Caudate nucleus (tissue), 63 donors: ENCODE measurements at places on chromosomes 11 and 22.

GRCh38 chr11:130612291-130612851 lies 163.9 kb downstream of the ADAMTS15 start:
- no peak for DNase-seq

GRCh38 chr11:129704831-129705230 lies 110.8 kb upstream of the TMEM45B start:
- DNase-seq, result no peak

DNA sequence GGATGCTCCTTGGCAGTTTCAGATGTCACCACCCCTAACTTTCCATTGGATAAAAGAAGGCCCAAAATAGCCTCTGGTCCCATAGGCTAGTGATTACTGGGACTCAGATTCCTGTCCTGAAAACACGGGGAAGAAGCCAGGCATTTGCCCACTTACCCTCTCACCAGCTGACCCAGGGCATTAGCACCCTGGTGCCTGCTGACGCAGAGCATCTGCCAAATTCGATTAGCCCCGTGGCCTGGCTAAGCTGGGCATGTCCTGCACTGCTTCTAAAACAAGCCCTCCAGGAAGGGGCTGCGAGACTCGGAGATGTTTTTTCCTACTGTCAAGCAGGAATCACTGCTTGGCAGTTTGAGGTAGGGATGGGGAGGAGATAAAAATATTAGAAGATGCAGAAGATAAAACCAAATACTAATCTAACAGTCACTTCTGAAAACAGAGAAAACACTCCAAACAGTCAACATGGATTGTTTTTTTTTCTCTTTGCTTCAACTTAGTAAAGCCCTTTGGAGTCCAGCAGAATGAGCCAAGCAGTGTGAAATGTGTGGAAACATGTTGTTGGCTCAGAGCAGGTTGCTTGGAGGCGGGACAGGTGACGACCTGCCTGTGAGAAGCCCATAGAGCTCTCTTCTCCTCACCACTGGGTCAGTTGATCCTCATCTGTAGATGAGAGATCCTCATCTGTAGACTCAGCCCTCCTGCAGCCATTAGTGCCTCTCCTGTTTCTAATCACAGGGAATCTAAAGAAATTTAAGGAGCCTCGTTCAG lies 54.0 kb downstream of the BDNF start:
- no peak for DNase-seq

DNA sequence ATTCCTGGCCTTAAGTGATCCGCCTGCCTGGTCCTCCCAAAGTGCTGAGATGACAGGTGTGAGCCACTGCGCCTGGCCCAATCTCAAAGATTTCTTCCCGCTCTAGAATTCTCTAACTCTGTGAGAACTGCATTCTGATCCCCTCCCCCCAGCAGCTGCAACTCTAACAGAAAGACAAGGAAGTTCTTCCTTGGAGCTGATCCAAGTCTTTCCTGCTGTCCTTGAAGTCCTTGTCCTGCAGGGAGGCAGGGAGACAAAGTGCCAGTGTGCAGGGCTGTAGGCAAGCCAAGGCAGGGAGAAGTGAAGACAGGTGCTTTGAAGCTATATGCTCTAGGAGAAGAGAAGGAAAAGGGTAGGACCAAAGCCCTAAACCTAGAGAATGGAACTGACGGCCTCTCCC lies 9.5 kb upstream of the GGA1 start:
- no peak for DNase-seq

GRCh38 chr11:16791191-16791961 lies 52.9 kb downstream of the C11orf58 start:
- DNase-seq, result no peak

DNA sequence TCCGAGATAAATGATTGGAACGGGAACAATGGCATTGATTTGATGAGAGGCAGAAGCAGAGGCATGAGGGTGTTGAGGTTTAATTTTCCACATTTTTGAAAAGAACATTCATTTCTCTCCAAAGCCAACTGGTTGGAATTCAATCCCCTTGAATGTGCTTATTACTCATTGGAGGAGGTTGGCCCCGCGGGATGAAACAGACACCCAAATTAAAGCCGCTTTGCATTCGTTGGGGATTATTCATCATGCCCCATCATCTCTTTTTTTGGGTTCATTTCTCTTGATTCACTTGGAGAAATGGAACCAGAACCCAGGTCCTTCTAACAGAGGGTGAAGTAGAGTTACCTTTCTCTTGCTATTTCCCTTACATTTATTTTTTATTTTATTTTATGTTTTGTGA lies 47.6 kb upstream of the PARVG start:
- no peak for DNase-seq

DNA sequence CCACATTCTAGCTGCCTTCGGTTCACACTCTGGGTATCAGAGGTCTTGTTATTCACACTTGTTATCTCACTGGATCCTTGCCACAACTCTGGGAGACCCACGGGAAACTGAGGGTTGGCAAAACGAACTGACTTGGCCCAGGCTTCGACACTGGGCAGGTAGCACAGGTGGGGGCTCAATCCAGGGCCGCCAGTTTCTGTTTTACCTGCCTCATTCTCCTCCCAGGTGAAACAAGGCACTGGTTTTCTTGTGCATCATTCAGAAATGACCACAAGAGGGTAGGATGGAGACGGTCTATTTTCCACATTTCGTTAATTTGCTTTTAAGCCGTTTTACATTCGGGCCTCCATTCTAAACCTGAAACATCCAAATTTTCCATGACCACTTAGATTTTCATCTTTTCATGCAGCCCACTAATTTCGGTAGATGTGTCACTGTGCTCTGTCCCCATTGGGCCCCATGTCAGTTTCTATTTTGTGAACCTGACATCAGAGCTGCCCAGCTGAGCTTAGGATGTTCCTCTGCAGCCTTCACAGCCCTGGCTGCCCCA lies 108.1 kb downstream of the KIAA1671 start:
- DNase-seq, result no peak

GRCh38 chr22:45911601-45912271 lies 65.2 kb downstream of the WNT7B start:
- no peak for DNase-seq

- no peak for DNase-seq
Measured at GRCh38 chr11:104858882-104859775, 39.1 kb downstream of the CASP12 start.

DNA sequence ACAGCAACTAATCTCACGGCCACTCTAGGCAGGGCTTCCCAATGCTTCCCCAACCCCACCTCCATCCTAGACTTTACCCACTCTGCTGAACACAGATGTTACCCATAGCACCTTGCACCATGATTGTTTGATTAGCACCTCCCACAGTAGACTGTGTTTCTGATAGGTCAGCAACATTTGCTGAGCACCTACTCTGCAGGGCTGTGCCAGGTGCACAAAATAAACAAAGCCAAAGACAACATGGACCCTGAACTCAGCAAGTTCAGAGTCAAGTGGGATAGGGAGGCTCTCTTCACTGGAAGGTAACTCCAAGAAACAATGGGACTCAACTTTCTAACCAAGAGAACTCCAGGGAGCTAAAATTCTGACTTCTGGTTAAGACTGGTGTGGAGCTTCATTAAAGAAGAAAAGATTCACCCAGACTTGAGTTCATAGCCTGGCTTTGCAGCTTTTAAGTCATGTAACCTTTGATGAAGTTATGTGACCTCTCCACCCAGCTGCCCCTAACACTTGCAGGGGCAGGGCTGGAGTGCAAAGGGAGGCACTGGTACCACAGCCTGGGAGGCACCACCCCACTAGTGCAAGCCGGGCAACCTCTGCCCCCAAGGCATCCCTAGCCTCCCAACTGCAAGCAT lies 6.7 kb upstream of the RTN4RL2 start:
- no peak for DNase-seq

- DNase-seq, result no peak
Measured at GRCh38 chr11:76861490-76861953, 804 bp downstream of the ACER3 start.

- DNase-seq, result no peak
Measured at GRCh38 chr22:38710351-38710750, 4.6 kb downstream of the GTPBP1 start.

DNA sequence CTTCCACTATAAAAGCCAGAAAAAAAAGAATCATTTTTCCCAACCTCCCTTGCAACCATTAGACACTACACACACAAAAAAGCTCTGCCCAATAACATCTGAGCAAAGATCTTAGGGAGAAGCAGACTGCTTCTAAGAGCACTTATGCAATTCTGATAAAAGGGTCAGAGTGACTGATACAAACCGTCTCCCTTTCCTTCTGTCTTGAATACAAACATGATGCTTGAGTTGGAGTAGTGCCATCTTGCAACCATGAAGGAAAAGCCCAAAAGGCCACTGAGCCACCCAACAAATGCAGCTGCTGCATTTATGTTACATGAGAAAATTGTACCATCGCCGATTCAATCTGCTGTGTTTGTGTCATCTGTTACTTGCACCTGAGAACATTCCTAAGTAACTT lies 47.6 kb upstream of the EED start:
- no peak for DNase-seq

DNA sequence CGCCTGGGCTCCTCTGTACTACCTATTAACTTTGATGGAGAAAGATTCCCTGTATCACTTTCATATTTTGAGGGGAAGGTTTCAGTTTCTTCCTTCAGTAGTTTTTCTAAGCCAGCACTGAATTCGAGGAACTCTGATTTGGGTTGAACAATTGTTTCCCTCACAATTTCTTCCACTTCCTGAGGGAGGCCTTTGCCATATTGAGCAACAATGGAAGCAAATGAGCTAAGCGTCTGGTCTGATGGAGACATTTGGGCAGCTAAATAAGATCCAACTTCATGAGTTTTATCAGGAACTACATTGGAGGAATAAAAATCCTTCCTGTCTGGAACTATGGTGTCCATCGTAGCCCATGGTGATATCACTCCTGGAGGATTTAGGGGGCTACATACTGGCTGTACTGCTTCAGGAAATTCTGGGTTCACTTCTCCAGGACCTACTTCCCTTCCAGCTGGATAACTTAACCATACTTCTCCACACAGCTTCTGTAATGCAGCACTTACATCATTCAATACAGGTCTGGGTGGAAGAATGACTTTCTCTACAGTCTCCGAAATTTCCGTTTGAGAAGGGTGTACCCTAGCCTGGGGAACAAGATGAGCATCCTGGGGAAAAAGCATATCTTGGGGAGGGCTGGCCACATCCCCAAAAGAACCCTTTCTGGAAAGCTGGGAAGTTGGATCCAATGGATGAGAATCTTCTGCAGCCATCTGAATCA lies 38.9 kb upstream of the CCDC89 start:
- DNase-seq, result no peak

- no peak for DNase-seq
Measured at GRCh38 chr11:118918686-118919280, 6.9 kb downstream of the BCL9L start.

- DNase-seq, result no peak
Measured at GRCh38 chr11:35145271-35145670, 6.3 kb downstream of the CD44 start.

DNA sequence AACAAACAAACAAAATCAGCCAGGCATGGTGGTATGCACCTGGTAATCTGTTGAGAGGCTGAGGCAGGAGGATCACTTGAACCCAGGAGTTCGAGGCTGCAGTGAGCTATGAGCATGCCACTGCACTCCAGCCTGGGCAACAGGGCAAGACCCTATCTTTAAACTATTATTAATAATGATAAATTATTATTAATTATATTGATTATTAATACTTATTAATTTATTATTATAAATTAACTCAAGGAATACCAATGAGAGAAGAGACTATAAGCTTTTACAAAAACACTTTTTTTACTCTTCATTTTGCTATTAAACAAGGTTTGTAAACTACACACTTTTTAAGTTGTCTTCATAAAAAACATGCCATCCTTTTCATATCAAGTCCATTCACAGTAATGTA lies 97.7 kb upstream of the APOA1 start:
- no peak for DNase-seq

DNA sequence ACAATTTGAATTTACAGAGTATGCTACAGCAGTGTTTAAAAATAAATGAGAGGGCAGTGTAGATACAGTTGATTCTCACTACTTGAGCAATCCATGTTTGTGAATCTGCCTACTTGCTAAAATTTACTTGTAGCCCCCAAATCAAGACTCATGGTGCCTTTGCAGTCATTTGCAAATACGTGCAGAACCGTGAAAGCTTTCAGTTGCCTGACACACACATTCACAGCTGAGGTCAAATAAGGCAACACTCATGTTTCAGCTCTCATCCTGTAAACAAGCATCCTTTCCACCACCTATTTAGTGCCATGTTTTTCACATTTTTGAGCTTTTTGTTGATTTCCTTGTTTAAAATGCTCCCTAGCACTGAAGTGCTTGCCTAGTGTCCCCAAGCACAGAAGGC lies 32.5 kb upstream of the RASL10A start:
- DNase-seq, result no peak

- no peak for DNase-seq
Measured at GRCh38 chr22:17115236-17115635, 5.9 kb downstream of the TMEM121B start.

DNA sequence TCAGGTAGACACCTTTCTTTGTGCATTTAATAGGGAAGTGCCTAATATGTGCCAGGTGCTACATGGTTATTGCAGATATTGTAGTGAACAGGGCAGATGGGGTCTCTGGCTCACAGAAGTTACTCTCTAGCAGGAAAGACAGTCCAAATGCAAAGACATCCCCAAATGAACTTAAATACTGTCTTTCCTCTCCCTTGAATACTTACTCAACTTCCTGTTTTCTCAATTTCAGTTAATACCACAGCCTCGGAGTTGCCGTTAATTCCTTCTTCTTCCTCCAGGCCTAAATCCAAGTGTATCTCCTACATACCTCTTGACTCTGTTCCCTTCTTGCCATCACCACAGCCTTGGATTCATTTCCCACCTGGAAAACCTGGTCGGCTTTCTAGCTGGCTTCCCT lies 134.3 kb upstream of the SESN3 start:
- DNase-seq, result no peak

- no peak for DNase-seq
Measured at GRCh38 chr11:64933213-64933934, 2.3 kb downstream of the GPHA2 start.

DNA sequence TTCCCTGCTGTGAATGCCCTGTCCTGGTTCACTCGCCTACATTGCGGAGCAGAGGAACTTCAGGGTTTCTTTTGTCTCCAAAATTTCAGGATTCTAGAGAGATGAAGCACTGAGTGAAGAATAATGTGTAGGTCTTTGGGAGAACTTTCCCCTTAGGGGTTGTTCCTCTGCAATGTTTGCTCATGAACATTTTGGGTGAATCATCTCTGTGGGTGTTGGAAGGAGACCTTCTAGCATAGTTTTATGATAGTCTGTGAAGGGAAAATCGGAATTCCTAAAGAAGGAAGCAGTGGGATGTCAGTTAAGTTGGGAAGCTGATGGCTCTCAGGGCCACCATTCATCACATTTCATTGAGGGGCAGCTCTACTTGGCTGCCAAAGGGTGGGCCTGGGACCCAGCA lies 64.8 kb downstream of the MIAT start:
- DNase-seq, result no peak

- DNase-seq, result no peak
Measured at GRCh38 chr22:27142286-27142685, 484.9 kb downstream of the MIAT start.

GRCh38 chr11:3022300-3022967 lies 30.3 kb upstream of the NAP1L4 start:
- DNase-seq, result no peak

DNA sequence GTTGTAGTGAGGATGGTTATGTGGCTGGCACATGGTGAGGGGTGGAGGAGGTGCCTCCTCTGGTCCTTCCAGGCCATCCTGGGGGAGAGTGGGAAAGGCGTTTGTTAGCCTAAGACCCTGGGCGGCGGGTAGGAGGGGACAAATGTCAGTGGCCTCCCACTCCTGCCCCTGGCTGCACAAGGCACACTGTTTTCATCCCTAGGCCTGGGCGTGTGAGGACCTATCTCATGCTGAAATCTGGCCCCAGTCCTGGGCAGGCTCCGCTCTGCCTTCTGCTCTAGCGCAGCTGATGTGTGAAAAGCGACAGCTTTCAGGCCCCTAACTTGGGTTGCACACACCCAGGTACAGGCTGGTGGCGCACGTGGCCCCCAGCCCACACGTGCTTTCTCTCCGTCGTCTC lies 32.1 kb downstream of the DAGLA start:
- DNase-seq, result no peak
